NCI-H1930 (cell line): ENCODE measurements at places on chromosomes 5 and 9.

DNA sequence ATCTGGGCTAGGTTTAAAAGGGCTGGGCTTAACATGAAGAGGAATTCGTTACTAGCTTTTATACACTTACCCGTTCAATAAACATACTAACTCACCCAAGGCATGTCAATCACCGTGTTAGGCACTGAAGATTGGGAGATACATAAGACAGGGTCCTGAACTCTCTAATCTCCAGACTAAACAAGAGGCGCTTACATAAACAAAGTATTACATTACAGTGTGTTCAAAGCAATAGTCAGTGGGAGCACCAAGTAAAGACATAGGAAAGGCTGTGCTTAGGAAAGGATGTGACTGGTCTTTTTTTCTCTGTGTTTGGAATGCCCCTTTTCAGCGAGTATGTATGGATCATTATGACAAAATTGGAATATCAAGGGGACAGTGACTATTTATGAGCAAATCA lies 203.6 kb upstream of the ADRA1B start:
- DNase-seq: no peak

DNA sequence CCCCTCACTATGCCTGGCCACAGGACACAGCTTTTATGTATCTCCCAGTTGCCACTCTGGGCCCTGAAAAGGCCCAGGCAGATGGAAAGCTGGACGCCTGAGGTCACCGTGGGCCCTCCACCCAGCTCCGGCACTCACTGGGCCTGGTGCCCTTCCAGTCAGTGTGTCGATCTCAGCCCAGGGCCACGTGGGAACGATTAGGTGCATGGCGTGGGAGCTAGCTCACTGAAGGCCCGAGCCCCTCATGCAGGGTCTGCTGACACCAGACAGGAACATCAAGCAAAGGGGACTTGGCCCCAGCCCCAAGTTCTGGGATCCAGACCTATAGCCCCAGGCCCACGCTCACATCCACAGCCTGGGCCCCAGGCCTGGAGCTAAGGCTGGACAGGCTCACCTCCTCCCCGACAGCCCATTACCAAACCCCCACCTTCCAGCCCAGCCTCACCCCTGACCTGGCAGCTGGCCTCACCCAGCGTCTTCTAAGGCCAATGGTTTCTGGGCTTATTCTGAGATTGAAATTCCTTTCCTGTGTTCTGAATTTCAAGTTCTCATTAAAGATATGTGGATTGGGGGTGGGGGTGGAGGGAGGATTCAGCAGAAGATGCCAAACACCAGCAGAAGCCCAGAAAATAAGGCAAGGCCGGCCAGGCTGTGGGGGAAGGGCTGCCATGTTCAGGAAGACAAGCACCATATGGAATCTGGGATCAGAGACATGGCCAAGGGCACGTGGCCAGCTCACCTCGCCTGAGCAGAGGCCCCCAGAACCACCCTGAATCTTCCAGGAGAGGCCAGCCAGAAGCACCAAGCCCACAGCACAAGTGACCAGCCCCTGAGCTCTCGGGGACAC lies 74.5 kb downstream of the ADAMTS2 start:
- no peak for DNase-seq

GRCh38 chr9:133137451-133138231 lies 16.6 kb upstream of the RALGDS start:
- no peak for DNase-seq

GRCh38 chr5:160352308-160352707 lies 18.1 kb downstream of the C1QTNF2 start:
- DNase-seq: no peak

DNA sequence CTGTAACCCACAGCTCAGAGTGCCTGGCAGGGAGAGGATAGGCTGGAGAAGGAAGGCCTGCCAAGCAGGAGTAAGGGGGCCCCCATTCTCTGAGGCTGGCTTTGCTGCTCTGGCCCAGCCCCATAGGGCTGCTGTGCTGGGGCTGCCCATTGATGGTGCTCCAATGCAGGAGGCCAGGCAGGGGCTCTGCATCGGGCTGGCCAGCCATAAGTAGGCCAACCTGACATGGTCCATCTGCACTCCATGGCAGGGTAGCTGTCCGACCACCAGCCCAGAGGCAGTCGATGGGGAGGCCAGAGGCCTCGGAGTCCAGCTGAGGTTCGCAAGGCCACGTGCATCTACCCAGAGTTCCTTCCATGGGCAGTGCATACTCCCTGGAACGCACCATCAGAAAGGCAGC lies 75.0 kb upstream of the PITX1 start:
- DNase-seq: no peak

DNA sequence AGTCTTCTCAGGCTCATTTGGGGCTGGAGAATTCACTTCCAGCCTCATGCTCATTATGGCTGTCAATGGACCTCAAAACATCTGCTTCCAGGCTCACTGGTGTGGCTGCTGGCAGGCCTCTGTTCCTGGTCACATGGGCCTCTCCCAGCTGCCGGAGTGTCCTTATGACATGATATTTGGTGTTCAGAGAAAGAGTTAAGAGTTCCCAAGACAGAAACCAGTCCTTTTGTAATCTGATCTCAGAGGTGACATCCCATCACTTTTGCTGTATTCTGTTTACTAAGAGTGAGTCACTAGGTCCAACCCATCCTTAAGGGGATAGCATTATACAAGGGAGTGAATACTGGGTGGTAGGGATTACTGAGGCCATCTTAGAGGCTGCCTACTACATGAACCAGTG lies 104.6 kb downstream of the CACNA1B start:
- DNase-seq: no peak

DNA sequence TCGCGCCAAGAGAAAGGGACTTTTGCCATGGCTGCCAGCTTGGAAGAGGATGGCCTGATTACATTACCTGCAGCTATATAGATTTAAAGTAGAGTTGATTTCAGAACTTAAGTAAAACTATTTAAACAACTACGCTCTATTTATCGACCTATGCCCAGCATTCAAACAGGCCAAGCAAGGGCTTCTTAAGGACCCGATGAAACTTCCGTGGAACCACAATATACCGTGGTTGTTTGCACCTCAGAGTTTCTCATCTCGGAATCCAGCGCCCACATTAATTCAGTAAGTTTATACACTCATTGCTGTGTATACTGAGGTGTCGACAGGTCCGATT lies 505 bp upstream of the CDC14B start:
- no peak for DNase-seq

DNA sequence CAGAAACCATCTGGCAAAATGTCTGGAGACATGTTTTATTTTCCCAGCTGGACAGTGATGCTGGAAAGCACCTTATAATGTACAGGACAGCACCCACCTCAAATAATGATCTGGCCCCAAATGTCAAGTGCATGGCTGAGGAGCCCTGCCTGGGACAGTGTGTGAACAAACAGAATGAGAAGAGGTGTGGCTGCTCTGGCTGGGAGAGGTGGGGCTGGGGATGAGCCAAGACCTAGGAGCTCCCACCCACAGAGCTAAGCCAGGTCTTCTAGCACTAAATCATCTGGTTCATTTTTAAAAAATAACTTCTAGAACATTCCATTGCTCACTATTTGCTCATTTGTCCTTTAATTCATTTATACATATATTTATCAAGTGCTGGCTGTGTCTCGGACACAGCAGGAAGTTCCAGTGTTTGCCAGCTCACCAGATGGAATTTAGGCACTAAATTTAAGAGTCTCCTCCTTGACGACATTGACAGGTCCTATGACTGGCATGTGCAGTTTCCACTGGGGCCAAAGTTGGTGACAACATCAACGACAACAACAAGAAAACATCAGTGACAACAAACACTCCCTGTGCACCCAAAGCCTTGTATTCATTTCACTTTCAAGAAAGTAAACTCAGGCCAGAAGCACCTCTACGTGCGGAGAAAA lies 59.1 kb downstream of the GTF3C4 start:
- no peak for DNase-seq

DNA sequence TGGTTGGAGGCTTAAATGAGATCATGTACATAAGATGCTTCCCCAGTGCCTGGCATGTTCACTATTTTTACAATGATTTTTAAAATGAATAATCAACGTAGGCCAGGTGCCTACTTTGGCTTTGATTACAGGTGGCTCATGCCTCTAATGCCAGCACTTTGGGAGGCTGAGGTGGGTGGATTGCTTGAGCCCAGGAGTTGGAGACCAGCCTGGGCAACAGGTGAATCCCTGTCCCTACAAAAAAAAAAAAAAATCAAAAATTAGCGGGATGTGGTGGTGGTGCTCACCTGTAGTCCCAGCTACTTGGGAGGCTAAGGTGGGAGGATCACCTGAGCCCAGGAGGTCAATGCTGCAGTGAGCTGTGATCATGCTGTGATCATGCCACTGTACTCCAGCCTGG lies 9.2 kb downstream of the PCDH12 start:
- no peak for DNase-seq

- DNase-seq: no peak
Measured at GRCh38 chr5:162160401-162160800, 92.8 kb downstream of the GABRG2 start.

GRCh38 chr9:133981958-133982681 lies 10.0 kb downstream of the VAV2 start:
- DNase-seq: no peak

DNA sequence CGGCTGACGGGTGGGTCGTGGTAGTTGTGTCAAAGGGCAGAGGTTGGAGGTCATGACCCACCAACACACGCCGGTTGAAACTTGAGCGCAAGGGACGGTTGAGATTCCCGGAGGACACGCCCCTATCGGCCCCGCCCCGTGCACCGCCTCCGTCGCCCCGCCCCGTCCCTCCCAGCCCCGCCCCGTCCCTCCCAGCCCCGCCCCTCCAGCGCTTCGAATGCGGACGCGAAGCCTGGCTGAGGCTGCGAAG lies 226 bp upstream of the RANBP17 start:
- DNase-seq: no peak

GRCh38 chr9:129400971-129401622 lies 219.8 kb downstream of the C9orf50 start:
- no peak for DNase-seq

GRCh38 chr9:77731008-77731698 lies 83.0 kb upstream of the GNA14 start:
- DNase-seq: no peak

DNA sequence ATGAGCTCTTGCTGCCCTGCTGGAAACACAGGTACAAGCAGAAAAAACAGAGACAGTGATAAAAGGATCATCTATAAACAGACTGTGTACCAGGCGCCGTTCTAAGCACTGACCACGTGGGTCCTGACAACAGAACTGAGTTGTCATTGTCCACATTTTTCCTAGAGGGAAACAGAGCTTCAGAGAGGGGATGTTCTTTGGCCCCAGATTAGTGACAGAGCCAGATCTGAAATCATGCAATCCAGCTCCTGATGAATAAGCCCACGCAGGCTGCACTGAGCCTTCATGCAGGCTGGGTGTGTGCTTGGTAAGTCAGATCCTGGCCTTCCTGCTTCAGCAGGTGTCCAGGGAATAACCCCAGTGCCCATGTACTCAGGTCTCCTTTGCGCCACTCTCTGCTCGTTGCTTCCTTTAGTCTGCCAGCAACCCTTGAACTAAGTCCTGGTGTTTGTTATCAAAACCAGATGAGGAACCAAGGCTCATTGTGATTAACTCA lies 22.8 kb upstream of the TCF7 start:
- no peak for DNase-seq

DNA sequence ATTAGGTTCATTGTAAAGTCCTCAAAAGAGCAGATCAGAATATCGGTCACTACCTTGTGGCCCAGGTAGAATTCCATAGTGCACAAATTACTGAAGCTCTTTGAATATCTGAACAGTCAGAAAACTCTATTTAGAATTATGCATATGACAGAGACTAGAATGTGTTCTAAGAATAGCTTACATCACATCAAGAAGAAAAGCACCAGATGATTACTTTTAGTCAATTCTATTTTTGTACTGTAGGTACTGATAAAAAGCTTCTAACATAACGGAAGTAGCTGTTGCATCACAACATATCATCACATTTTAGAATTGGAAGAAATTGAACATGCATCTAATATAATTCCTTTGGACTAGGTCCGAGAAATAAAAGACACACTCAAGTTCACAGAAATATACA lies 946.6 kb upstream of the ARRDC3 start:
- DNase-seq: no peak

GRCh38 chr9:19938990-19939733 lies 150.3 kb upstream of the SLC24A2 start:
- no peak for DNase-seq

- no peak for DNase-seq
Measured at GRCh38 chr5:172946146-172946545, 13.1 kb upstream of the RPL26L1 start.

DNA sequence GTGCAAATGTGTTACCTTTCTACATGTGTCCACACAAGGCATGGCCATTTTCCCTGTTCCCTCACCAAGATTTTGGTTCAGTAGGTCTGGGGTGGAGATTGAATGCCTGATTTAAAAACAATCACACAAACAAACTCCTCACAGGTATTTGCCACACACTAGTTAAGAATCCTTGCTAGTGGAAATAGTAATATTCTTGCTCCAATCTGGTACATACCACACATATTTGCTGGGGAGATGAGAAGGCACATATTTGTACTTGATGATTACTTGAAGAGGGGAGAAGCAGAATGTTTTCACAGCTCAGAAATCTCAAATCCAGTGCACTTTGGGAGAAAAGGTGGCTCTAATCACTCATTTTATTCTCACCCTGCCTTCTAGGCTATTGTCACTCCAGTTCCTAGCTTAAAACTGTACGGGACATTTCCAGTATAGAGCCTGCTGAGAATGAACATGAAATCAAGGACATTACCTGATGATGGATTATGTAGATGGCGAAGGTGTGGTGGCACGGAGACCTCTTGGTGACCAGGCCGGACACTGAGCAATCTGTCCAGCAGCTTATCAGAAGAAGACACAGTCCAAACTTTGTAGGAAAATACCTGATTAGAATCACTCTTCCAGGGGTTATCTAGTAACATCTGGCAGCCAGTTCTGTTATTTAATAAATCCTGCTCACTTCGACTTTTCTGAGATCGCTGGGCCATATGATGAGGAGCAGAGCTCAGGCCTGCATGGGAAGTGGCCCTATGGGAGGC lies 116.1 kb upstream of the IL6ST start:
- no peak for DNase-seq

DNA sequence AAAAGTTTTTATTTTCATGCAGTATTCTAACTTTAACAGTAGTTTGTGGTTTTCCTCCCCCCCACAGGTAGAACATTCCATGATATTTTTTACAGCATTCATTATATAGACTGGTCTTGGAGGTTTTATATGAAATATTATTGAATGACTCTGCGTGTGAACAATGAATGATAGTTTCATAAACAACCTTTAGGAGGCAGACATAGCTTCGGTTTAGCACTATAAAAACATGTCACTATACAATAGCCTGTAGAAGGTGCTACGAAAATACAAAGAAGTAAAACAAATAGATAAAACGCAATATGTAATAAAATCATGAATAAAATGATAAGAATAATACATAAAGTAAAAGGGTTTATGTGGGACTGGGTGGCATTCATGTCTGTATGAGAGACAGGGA lies 8.5 kb downstream of the KLF4 start:
- DNase-seq: no peak
